ENCODE measurements at places on chromosomes 6 and 20. TPM values are rescaled to one million over a fixed set of nuclear protein-coding genes. Genes with fewer than 3 reads are reported as not detected.
A peak's percentile ranks its signal among the peaks of the same experiment; 100 is the strongest.

DNA sequence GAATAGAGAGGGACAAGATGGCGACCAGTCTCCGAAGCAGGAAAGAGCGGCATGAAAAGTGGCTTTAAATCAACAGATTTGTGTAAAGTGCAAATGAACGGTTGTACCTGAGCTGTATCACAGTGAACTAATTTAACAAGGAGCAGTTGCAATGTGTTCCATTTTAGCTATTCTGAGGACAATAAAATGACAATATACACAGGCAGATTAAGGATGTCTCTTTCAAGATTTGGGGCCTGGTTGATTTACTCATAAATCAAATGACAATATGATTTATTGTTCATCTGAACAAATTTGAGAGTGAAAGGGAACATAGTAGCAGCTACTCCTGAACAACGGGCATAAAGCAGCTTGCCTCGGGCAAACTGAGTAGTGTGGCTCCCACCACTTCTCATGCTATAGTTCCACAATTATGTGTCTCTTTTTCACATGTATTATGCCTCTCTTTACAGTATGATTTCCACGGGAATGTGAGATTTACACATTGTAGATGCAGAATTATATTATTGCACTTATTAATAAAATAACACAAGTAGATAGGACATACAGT is 204.1 kb upstream of the AGPAT4 start:
- DNase-seq = no peak

Gene FAM83C
- total RNA-seq = not detected

DNA sequence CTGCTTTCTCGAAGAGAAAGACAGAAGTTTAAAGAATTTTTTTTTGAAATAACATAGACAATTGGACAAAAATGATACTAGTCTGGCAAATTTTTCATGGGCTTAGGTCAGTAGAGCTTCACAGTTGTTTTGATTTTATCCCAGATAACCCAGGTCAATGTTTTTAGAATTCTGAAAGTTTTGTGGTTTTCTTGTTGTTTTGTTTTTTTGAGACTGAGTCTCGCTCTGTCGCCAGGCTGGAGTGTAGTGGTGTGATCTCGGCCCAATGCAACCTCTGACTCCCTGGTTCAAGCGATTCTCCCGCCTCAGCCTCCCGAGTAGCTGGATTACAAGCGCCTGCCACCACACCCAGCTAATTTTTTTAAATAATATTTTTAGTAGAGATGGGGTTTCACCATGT is 22.8 kb downstream of the KIF13A start:
- DNase-seq = no peak

- DNase-seq = no peak
Measured at GRCh38 chr6:137928286-137928685, 61.2 kb downstream of the TNFAIP3 start.

DNA sequence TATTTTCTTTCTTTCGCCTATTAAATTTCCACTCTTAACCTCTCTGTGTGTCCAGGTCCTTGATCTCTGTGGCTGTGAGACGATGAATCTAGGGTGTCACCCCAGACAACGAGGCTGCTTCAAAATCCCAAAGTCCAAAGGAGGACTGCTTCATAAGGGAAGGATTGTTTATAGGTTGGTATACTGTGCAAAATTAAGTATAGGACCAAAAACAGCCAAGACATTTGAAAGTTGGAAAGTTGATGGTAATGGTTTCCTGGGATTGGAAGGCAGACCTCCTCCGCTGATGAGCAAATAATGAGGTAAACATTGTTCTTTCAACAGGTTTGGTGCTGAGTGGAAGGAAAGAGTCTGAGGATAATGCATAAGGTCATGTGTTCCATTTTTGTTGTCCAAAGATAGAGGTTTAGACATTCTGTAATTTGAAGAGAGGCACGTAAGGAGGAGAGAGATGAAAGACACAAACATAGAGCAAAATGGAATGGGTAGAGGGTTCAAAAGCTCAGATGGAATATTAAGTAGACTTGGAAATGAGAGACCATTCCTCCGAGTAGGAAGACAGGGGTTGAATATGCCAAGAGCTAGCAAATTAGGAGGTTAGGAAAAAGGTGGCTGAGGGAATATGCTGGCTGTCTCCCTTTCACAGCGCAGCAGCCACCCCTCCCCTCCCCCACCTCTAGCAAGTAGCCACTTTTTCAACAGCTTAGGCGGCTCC is 24.8 kb downstream of the ZNF311 start:
- no peak for DNase-seq

DNA sequence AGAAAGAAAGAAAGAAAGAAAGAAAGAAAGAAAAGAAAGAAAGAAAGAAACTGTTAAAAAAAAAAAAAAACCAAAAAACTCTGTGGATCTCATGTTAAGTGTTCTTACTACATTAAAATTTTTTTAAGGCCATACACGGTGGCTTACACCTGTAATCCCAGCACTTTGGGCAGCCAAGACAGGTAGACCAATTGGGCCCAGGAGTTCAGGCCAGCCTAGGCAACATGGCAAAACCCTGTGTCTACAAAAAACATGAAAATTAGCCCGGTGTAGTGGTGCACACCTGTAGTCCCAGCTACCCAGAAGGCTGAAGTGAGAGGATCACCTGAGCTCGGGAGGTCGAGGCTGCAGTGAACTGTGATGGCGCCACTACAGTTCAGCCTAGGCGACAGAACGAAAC is 4.6 kb upstream of the BPIFA1 start:
- no peak for DNase-seq

Gene ACTR5
- 11.8 TPM for total RNA-seq

DNA sequence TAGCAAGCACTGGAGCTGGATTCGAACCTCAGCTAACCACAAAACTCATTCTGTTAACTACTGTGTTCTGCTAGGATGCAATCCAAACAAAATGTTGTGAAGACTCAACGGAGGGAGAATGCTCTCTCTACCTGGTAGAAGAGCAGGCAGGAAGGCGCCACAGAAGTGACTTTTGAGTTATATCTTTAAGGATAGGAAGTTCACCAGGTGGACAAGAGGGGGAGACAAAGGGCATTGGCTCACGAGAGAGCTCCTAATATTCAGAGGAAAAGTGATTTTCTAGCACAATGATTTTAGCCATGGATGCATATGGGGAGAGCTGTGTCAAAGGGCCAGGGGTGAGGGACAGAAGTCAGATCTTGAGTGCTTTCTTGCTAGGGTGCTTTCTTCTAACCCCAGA is 108.4 kb upstream of the MAFB start:
- DNase-seq = no peak

Gene MMP24
- total RNA-seq = 2.3 TPM

DNA sequence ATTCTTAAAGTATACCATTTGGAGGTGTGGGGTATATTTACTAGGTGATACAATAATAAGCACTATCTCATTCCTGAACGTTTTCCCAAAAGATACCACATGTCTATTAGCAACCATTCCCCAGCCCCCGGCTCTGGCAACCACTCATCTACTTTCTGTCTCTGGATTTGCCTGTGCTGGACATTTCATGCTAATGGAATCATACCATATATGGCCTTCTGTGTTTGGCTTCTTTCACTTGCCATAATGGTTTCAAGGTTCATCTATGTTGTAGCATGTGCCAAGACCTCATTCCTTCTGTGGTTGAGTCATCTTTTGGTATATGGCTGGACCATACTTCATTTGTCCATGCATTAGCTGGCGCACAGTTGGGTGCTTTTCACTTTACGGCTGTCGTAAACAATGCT is 39.7 kb downstream of the BCAS4 start:
- DNase-seq = no peak

GRCh38 chr6:81734081-81734480 is 18.4 kb downstream of the TENT5A start:
- DNase-seq = no peak

GRCh38 chr6:136226027-136226673 is 24.0 kb downstream of the MTFR2 start:
- peak; percentile 60 for DNase-seq

- DNase-seq = no peak
Measured at GRCh38 chr20:58408603-58409246, 19.7 kb downstream of the VAPB start.

- DNase-seq = no peak
Measured at GRCh38 chr6:163324688-163325389, 89.7 kb upstream of the QKI start.

DNA sequence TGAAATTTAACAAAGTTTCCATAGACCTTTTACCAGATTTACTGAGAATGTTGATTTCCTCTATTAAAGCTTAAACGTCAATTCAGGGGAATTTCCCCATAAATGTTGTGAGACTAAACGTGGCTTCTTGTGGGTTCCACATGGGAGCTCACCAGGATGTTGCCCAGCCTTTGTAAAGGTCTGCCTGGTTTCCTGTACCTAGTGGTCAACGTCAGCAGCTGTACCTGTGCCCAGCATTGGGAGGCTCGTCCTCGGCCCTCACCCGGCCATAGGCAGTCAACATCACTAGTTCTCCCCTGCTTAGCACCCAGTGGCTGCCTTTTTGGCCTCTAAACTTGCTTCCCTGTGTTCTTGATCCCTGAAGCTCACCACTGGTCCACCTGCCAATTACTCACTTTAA is 22.1 kb upstream of the CD83 start:
- DNase-seq = no peak

- DNase-seq = no peak
Measured at GRCh38 chr20:46323557-46323956, 15.3 kb upstream of the CDH22 start.

DNA sequence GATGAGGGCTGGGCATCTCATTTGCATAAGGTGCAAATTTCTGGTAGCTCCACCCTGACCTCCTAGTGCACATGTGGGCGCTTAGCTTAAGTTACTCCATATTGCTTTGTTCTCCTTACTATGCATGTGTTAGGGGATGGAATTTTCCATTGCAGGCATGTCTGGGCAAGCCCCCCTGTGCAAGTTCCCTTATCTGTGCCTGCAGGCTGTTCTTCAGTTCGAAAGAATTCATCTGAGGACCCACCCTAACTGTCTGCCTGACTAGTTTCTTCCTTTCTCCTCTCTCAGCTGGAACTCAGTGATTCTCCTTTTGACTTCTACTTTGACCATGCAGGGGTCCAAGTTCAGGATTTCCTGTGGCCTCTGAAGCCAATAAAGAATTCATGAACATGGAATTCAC is 30.2 kb downstream of the CCDC170 start:
- no peak for DNase-seq

Gene SLC12A5
- total RNA-seq = not detected

DNA sequence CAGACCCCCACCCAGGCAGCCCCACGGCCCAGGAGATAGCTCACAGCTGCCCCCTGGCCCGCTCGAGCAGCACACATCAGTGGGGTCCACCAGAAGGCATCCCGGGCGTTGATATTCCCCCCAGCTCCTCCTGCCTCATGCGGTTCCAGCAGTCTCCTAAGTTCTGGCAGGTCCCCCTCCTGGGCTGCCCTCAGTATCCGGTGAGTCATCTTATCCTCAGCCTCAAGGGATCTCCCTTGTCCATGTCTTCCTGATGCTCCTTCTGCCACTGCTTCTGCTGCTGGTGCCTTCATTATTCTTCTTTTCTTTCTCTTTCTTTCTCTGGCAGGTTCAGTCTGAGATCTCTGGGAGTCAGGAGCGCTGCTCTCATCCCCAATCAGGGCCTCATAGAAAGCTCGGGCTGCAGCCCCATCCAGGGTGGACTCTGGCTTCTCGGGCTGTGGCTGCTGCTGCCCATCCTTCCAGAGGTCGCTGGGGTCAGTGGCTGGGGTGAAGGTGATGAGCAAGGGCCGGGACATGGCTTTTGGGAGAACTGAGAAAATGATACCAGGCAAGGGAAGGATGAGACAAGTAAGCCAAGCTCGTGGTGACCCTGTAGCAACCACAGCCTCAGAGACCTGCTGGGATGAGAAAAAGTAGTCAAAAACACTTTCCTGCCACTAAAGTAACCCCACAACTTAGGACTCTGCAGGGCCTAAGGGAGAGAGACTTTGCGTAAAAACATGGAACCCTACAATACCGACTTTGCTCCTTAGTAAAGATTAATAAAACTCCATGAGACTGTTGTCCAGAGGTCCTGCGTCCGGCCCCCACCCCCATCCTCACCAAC is 622 bp downstream of the GPANK1 start:
- peak; percentile 64 for DNase-seq

GRCh38 chr6:71888756-71889340 is 2.5 kb downstream of the RIMS1 start:
- no peak for DNase-seq

GRCh38 chr6:152428126-152428525 is 209.0 kb downstream of the SYNE1 start:
- no peak for DNase-seq

- DNase-seq = peak; percentile 39
Measured at GRCh38 chr6:106163966-106164877, 78.1 kb downstream of the PRDM1 start.

Gene MATN4
- not detected for total RNA-seq

- no peak for DNase-seq
Measured at GRCh38 chr6:98526465-98526864, 307.9 kb upstream of the POU3F2 start.

GRCh38 chr6:85452441-85452881 is 2.6 kb downstream of the NT5E start:
- DNase-seq = no peak

DNA sequence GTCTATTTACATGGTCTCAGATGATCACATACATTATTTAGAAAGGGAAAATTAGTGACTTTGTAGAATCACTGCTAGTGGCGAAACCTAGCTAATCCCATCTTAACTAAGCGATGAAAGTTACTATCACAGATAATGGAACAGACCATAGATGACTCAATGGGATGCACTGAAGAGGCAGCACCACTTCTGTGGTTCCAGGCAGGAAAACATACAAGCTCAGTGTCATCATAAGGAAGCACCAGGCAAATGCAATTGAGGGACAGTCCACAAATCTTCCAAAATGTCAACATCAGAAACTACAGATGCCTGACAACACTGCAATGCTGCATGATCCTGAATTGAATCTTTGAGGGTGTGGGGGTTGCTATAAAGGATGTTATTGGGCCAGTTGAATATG is 15.9 kb upstream of the SNAI1 start:
- DNase-seq = no peak

Gene WFDC5
- total RNA-seq = not detected

Gene SCUBE3
- 0.61 TPM for total RNA-seq

DNA sequence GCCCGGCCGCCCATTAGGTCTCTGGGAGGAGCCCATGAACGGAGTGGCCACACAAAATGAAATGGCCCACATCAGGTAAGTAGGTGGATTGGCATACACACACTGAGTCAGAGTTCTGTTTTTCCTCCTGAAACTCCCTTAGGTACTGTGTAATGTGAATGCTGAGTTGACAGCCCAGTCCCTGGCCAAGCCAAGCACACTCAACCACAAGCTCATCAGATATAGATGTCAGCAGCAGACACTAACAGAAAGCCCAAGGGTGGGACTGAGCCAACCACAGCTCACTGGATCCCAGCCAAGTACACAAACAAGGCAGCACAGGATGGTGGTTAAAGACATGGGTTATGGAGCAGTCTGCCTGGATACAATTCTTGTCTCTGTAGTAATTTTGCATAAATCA is 403.4 kb downstream of the GJA1 start:
- DNase-seq = no peak

GRCh38 chr6:5761370-5761769 is 245.4 kb downstream of the NRN1 start:
- no peak for DNase-seq
